Sigmoid colon (tissue), 7 donors: ENCODE measurements at places on chromosomes 11 and 22.
A peak's percentile ranks its signal among the peaks of the same experiment; 100 is the strongest.

DNA sequence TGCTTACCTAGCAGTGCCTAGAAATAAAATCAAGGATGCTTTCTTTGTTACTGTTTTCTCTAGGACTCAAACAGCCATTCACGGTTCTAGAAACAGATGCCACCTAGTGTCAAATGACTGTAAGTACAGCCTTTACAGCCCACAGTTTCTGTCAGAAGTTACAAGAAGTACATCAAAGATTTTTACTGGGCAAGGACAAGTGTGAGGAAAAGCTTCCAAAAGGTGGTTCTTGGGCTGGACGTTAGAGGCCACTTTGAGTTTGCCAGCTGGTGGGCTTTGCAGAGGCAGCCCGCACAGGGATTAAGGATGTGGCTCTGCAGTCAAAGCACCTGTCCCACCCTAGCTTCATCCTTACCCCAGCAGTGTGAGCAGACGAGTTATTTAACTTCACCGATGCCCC, 6.9 kb downstream of the KMT5B start:
- no peak for DNase-seq

DNA sequence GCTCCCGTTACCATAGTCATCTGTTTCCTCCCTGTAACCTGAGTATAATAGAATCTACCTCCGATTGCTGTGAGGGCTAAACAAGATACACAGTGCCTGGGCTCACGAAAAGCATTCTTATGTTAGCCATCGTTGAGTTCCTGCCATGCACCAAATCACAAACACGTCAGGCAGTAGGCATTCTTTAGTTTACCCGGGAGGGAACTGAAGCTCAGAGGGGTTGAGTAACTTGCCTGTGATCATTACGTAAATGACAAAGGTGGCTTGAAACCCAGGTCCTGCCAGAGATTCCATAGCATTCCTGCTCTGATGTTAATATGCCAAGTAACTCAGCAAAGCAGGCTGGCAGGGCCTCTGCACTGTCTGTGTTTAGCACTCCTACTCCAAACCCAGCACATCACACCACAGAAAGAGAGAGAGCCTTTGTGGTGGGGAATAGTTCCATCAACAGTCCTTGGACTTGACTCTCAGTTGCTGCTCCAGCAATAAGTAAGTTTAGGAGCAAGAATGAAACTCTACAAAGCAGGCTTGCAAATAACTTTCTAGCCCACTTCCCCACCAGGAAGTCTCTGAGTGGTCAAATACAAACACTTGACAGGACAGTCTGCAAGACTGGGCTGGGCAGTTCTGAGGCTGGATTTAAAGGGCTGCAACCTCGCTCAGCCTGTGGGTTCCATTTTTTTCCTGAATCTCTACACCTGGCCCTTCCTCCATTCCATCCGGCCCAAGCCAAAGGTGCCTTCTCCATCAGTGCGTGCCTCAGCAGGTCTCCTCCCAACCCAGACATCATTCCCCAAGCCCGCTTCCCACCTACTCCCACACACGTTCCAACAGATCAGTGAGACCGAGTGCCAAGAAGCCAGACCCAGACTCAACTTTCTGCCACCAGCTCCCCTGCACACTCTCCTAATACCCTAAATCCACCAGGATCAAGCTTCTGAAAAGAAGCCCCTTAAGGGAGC, 1.1 kb downstream of the SCN2B start:
- DNase-seq, result no peak

GRCh38 chr22:47779474-47779873, 1017.0 kb downstream of the TBC1D22A start:
- DNase-seq, result no peak

DNA sequence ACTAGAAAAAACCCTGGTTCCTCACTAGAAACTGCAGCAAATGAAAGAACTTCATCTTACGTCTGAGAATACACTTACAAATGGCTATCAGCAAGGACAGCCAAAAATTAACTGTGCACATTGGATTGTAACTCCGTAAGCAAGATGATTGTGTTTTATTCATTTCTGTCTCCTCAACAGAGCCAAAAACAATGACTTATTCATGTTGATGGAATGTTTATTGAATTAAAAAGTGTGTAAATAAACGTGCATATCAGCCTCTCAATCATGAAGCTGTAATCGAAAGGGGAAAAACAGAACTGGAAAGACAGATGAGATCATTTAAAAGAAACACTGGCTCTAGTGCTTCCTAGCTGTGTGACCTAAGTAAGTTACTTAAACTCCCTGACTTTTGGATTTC, 307.5 kb upstream of the ZC3H12C start:
- no peak for DNase-seq

DNA sequence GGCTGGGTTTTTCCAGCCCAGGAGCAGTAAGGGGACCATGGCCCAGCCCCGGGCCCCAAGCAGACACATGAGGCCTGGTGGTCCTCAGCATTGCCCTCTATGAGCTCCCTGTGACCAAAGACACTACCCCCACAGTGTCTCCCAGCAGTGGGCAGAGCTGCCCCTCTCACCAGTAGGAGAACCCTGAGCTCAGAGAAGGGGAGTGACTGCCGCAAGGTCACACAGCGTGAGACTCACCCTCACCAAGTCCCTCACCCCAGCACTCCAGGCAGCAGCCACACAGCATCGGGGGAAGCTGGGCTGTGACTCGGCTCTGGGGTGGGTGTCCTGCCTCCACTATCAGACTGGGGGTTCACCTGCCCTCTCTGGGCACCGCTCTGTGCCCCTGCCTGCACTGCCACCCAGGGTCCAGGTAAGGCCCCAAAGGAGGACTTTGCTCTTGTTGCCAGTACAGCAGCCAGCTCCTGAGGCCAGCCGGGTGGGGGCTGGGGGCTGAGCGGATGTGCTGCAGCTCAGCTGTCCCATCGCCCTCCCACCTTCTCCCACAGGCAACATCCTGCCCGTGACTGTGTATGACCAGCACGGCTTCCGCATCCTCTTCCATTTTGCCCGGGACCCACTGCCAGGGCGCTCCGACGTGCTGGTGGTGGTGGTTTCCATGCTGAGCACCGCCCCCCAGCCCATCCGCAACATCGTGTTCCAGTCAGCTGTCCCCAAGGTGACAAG, 7.9 kb upstream of the SH3BP1 start:
- no peak for DNase-seq

DNA sequence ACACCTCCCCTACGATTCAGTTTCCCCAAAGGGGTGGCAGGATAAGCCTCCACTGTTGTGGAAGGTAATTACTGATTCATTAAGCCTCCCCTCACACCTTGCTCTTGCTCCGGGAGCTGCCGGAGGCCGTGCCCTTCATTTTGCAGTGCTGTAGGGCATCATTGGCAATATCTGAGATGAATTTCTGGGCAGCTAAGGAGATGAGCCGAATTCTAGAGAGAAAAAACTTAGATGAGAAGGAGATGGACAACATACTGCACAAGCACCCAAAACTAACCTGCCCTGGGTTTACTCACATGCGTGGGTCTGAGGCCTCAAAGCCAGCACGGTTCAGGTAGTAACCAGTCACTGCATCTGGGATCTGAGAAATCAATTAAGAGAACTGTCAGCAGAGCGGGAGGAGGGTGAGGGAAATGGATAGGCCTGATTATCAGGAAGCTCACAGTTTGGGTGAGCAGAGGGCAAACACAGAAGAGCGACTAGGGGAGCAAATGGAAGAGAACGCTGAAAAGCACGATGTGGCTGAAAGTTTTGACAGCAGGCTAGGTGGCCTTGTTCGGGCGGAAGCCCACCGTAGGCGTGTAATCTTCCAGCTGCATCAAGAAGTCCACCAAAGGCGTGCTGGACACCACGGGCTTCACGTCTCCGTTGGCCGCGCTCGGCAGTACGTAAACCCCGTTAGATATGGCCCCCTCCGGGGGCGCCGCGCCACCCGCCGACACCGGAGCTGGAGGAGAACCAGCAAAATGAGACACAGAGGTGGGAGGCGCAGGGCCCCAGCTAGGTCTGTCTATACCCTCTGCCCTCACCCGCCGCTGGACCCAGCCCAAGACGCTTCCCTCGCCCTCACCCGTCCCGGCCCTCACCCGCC, 689 bp downstream of the TAF10 start:
- peak; percentile 84 for DNase-seq

- DNase-seq, result peak; percentile 42
Observed at GRCh38 chr11:115674176-115674936, 170.1 kb upstream of the CADM1 start.

- no peak for DNase-seq
Observed at GRCh38 chr11:70360211-70360610, 38.1 kb upstream of the CTTN start.

DNA sequence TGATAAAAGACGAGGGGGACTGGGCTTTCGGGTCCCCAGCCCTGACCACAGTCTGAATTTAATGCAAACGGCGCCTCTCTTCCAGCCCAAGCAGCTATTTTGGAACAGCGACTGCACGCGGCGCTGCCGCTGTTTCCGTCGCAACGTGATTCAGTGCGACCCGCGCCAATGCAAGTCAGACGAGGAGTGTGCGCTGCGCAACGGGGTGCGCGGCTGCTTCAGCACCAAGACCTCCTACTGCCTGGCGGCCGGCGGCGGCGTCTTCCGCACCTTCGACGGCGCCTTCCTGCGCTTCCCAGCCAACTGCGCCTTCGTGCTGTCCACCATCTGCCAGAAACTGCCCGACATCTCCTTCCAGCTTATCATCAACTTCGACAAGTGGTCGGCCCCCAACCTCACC, 56.7 kb downstream of the TECTA start:
- DNase-seq, result no peak

GRCh38 chr11:117390743-117391142, 63.1 kb downstream of the CEP164 start:
- peak; percentile 25 for DNase-seq

DNA sequence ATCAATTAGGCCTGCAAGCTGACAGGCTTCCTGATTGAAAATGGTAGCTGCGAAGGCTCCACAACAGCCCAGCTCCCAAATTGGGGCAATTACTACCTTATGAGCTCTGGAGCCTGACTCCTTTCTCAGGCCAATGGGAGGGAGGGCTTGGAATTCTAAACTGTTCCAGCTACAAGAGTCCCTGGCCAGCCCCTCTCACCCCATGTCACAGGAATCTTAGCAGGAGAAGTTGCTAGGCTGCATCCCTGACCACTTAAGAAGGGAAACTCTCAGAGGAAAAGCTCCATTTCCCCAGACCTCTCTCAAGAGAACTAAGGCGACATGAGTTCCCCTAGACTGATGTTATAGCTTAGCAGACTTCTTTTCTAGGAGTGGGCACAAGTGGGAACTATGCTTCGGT, 4.9 kb downstream of the LRP4 start:
- DNase-seq, result no peak

DNA sequence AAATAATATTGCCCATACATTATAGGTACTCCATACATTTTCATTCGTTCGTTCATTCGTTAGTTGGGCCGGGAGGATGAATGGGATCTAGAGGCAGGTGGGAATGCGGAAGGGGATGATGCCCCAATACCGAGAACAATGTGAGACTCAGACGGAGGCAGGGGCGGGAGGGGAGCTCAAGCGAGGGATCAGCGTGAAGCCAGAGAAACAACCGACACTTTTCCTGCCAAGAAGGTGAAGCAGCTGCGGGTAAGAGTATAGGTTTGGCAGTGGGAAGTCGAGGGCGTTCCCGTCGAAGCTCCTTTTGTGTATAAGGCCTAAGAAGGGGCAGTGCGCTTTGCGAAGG, 1.1 kb upstream of the ARHGEF17 start:
- no peak for DNase-seq

GRCh38 chr22:50105208-50106100, 15.6 kb downstream of the MOV10L1 start:
- DNase-seq, result no peak

DNA sequence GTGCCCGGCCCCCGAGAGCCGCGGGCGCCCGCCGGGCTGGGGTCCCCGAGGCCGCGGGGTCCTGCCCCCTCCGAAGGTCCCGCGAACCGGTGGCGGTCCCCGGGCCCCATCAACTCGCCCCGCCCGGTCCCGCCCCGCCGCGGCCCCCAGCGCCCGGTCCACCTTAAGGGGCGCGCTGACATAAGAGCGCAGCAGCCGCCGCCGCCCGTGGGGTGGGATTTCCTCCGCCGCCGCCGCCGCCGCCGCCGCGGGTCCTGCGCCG, at the start of gene ZDHHC8:
Gene ZDHHC8, plus strand, starts transcription at position 208 of the 262 bp plus-strand sequence. CDS start 144 bp downstream, outside the sequence.
- no peak for DNase-seq

- DNase-seq, result no peak
Observed at GRCh38 chr11:119828006-119828405, 99.0 kb upstream of the NECTIN1 start.

DNA sequence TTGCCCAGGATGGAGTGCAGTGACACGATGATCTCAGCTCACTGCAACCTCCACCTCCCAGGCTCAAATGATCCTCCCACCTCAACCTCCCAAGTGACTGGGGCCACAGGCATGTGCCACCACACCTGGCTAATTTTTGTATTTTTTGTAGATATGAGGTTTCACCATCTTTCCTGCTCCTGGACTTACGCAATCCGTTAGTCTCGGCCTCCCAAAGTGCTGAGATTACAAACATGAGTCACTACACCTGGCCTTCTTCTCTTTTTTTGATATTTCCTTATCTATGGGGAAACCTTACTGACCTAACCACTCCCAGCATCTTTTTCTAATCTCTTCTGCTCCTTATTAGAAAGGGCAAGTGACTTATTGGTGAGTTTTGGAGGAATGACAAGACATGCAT, 121.7 kb upstream of the CHORDC1 start:
- no peak for DNase-seq

DNA sequence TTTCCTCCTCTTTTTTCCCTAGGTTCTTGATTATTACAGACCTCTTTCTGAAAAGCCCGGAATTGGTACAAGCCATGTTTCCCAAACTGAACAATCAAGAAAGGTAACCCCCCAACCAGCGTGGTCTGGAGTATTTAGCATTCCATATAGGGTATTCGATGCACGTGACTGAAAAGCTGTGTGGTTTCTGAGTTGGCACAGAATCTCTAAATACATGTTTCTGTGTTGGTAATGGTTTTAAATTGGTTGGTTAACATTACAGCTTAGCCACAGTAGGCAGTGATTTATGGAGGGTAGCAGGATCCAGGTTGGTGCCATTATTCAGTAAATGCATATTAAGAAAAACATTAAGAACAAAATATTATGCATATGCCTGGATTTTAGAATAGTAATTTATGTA, 46.8 kb downstream of the ATXN10 start:
- DNase-seq, result no peak

- no peak for DNase-seq
Observed at GRCh38 chr22:39953101-39953500, 7.1 kb upstream of the TMA7B start.

DNA sequence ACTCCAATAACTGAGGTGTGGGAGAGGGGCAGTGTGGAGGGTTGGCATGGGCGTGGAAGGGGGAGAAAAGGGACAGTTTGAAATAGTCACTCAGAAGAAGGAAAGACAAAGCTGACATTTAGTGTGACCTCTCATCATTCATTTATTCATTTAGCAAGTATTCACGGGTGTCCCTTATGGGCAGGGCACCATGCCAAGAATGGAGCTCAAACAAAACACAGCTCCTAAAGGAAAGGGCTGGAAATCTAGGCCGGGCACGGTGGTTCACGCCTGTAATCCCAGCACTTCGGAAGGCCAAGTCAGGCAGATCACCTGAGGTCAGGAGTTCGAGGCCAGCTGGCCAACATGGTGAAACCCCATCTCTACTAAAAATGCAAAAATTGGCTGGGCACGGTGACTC, 19.4 kb upstream of the DGKZ start:
- no peak for DNase-seq

GRCh38 chr22:29202212-29203192, 3.2 kb upstream of the EMID1 start:
- no peak for DNase-seq

GRCh38 chr11:94922321-94923003, 50.9 kb downstream of the CWC15 start:
- no peak for DNase-seq
